ENCODE measurements at places on chromosomes 2 and 18.

- peak; percentile 87 for DNase-seq
Observed at GRCh38 chr2:160429248-160430000, 64.2 kb downstream of the RBMS1 start.

DNA sequence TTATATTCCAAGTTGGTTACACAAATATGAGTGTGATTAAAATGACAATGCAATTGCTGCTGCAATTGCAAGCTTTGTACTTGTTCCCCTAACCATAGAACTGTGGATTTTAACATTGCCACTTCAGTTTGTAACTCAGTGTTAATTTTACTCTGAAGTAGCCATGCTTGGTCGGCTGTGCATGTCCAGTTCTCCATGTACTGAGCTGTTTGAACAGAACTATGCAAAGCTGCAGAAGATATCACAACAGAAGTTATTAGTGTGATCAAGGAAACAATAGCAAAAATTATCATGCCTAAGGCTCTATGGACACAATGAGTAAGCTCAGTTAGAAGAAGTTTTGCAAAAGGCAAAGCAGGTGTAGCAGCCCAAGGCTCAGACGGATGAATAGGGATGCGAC lies 45.3 kb downstream of the CXCR4 start:
- no peak for DNase-seq

GRCh38 chr2:118696786-118697465 lies 150.5 kb downstream of the EN1 start:
- no peak for DNase-seq

- DNase-seq: peak; percentile 7
Observed at GRCh38 chr2:120289221-120289906, 36.7 kb downstream of the RALB start.

DNA sequence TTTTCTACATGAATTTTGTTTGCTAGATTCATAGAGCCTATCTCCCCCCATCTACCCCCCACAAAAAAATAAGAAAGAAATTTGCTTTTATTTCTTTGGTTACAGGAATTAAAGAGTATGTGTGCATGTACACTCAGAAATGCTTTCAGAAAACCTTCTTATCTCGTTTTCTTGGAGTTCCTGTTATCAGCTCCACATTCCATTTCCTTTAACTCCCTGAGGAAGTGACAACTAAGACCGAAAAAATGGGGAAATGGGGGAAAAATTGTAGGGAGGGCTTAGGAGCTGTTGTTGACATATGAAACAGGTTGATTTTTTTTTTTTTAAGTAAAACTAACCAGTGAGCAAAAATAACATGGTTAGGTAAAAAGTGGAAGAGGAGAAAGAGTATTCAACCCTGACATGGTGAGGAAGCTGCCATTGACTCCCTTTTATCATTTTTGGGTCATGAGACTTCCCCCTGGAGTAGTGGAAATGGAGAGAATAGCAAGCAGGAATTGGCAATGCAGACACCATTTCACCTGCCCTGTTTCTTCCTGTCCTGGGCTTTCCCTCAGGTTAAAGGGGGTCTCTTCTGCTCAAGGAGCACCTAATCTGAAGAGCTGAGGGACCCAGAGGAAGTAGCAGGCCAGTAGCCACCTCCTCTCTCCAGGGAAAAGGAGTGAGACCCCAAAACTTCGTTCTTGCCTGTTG lies 93.5 kb downstream of the OSBPL6 start:
- DNase-seq: no peak

Data from A673 (cell line).